Fibroblast of lung (primary cell): ENCODE measurements at places on chromosomes 7 and 10. TPM values are rescaled to one million over a fixed set of nuclear protein-coding genes. Genes with fewer than 3 reads are reported as not detected.
A peak's percentile ranks its signal among the peaks of the same experiment; 100 is the strongest.

GRCh38 chr10:32374605-32375004 is 27.6 kb upstream of the EPC1 start:
- no peak for DNase-seq
- no peaks in the 10 kb centered on the region for H3K36me3 ChIP-seq
- peaks cover 2% of the 10 kb centered on the region for H3K4me1 ChIP-seq
- H3K4me3 ChIP-seq: peak overlapping the region; percentile 97
- no peaks in the 10 kb centered on the region for H3K27me3 ChIP-seq

DNA sequence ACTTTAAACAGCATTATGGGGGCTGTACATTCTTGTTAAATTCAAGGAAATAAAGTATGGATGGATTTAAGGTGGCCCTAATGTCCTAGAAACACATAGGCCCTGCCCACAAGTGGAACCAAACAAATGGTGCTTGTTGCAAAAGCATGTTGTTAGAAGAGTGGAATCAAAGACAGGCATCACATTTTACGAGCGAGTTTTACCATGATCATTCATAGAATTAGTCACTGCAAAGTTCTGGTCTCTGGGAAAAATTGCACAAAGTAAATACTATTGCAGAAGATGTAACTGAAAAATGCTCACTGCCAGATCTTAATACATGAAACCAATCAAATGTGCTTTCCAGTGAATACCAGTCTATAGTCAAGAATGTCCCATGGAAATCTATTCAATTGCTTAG is 677.1 kb downstream of the PARD3 start:
- DNase-seq: no peak
- H3K4me1 ChIP-seq: no peaks in the 10 kb centered on the region
- H3K36me3 ChIP-seq: no peaks in the 10 kb centered on the region
- no peak overlapping the region for H3K4me3 ChIP-seq

- peak; percentile 47 for DNase-seq
- no peak overlapping the region for H3K4me3 ChIP-seq
- H3K4me1 ChIP-seq: no peaks in the 10 kb centered on the region
- peak overlapping the region; percentile 6 for H3K27ac ChIP-seq
Observed at GRCh38 chr7:108415821-108416536, 40.3 kb downstream of the NRCAM start.

DNA sequence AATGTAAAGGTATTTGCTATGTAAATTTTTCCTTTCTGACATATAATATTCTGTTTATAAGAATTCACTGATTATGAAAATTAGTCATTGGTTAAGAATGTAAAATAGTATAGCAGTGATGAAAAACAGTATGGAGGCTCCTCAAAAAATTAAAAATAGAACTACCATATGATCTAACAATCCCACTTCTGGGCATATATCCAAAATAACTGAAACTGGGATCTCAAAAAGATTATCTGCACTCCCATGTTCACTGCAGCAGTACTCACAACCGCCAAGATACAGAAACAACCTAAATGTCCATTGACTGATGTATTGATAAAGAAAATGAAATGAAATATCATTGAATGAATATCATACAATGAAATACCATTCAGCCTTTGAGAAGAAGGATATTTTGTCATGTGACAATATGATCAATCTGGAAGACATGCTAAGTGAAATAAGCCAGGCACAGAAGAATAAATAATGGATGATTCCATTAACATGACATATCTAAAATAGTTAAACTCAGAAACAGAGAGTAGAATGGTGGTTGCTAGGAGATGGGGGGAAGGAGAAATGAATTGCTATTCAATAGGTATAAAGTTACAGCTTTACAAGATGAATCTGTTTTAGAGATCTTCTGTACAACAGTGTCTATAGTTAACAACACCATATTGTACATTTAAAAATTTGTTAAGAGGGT is 14.0 kb downstream of the C10orf88 start:
- H3K4me1 ChIP-seq: peaks cover 2% of the 10 kb centered on the region
- DNase-seq: peak; percentile 89
- H3K4me3 ChIP-seq: no peak overlapping the region
- H3K36me3 ChIP-seq: peaks cover 1% of the 10 kb centered on the region

DNA sequence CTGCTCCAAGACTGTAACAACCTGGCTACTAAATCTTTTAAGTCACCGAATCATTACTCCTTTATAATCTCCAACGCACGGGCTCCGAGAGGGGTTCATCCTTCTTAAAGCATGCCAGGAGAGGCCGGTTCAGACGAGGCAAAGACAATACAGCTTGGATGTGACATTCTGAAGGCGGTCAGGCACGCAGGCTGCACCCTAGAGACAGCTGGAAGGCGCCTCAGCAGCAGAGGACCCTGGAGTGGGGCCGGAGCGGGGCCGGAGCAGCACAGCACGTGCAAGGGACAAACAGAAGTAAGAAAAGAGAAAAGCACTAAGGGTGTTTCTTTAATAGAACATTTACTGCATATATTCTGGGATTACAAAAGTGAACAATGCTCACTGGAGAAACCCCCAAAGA is 97.8 kb upstream of the PPP2R2D start:
- H3K36me3 ChIP-seq: no peaks in the 10 kb centered on the region
- H3K4me3 ChIP-seq: no peak overlapping the region
- no peak for DNase-seq
- no peaks in the 10 kb centered on the region for H3K4me1 ChIP-seq

DNA sequence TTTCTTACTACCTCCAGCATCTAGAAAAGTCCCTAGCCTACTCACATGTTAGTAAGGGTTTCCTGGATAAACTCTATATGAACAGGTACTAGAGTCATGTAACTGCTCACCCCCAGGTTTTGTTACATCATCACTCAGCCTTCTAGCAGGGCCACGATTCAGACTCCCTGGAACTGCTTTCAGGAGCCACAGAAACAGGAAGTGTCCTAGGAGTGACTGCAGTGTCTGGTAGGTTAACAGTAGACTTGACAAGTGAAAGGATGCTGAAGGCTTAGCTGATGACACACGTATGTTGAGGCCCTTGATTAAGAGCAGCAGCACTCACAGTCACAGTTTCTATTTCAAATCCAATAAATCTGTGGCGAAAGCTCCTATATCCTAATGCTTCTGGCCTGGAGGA is 101.2 kb downstream of the DNMBP start:
- H3K4me1 ChIP-seq: peaks cover 9% of the 10 kb centered on the region
- H3K36me3 ChIP-seq: peaks cover 14% of the 10 kb centered on the region
- no peak overlapping the region for H3K27ac ChIP-seq
- DNase-seq: peak; percentile 28
- H3K4me3 ChIP-seq: no peak overlapping the region
- H3K27me3 ChIP-seq: no peaks in the 10 kb centered on the region

The C10orf67 gene
- under 0.01 TPM in 2 replicates for total RNA-seq

DNA sequence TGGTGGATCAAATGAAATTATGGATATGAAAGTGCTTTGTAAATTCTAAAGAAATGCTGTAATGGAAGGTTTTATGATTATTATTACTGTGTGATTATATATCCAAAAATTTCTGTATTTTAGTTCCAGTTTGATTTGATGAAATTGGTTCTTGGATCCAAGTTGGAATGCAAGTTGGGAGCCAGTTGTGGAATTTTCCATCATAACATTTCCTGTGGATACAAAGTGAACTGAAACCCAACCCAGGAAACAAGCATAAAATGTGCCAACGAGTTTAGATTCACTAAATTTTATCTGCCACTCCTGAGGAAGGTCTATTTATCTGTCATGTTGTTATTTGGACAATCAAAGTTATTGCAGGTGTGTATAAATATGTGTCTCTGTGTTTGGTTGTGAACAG is 131.4 kb upstream of the MDFIC start:
- no peaks in the 10 kb centered on the region for H3K36me3 ChIP-seq
- no peaks in the 10 kb centered on the region for H3K4me1 ChIP-seq
- DNase-seq: no peak
- H3K27me3 ChIP-seq: no peaks in the 10 kb centered on the region
- no peak overlapping the region for H3K4me3 ChIP-seq
- no peak overlapping the region for H3K27ac ChIP-seq

DNA sequence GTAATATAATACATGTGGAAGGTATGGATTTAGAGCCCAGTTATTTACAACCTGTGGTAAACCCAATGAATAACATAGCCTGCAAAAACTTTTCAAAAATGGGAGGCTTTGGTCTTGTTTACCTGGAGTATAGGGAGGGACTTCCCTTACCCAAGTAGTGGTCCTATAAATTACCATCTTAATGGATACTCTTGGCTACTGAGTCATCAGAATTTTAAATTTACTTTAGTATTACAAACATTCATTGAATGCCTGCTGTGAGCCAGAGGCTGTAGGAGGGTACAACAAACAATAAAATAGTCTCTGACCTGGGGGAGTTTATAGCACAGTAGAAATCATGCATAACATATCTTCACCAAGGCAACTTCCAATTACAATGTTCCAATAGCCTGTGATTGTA is 365.1 kb downstream of the BBS9 start:
- no peaks in the 10 kb centered on the region for H3K36me3 ChIP-seq
- no peaks in the 10 kb centered on the region for H3K4me1 ChIP-seq
- H3K4me3 ChIP-seq: no peak overlapping the region
- no peak for DNase-seq
